ENCODE measurements at places on chromosomes 2 and 18. TPM values are rescaled to one million over a fixed set of nuclear protein-coding genes. Genes with fewer than 3 reads are reported as not detected.

DNA sequence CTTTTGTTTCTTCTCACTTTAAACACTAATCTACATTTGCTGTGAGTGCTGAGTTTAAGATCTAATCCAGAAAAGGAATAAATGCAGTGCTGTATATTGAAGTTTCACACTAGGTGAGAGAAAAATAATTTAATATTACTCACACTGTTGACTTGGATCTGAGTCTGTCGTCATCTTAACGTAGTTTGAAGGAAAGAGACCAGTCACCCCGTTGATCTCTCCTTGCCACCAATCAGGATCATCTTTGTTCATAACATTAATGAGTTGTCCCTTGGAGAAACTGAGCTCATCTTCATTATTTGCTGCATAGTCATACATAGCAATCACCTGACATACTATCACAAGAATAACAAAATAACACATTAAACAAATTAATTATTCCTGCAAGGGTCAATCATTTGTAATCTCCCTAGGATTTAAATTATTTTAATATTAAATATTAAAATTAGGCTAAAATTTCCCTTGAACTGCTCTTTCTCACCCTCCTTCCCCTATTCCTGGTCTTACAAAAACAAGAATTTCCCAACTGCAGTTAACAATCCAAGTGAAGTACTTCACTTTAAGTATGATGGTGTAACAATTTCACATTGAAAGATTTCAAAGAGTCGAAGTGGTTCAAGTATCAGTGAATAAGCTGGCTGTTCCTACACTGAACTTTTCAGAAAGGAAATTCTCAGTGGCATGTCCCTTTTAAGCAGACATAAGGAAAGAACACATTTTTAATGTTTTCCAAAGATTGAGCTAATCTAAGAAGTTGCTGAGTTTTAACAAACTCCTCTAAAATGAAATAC, 71.3 kb downstream of the FAM228A start:
- no peaks in the 10 kb centered on the region for H3K27me3 ChIP-seq
- peaks cover 4% of the 10 kb centered on the region for H3K36me3 ChIP-seq
- no peak overlapping the region for H3K27ac ChIP-seq
- H3K4me1 ChIP-seq: no peaks in the 10 kb centered on the region
- no peak overlapping the region for H3K4me3 ChIP-seq

DNA sequence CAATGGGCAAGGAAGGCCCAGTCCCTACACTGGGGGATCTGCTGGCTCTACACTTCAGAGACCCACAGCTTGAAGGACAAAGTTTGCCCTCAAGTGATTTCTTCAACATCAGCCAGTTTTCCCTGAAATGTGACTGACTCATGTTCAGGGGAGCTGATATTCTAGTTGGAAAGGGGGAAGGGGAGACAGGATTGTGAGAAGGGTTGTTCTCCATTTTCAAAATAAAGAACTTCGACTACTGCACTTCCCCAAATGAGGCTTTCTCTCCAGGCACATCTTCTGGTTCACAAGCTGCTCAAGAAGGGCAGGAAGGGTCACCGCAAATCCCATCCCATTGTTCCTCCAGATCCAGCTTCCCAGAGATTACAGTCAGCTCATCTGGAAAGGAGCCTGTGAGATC, 117.6 kb downstream of the BCL2L11 start:
- H3K4me3 ChIP-seq: no peak overlapping the region
- H3K27ac ChIP-seq: no peak overlapping the region
- no peaks in the 10 kb centered on the region for H3K27me3 ChIP-seq
- no peak for DNase-seq

- no peaks in the 10 kb centered on the region for H3K4me1 ChIP-seq
- H3K36me3 ChIP-seq: peaks cover 3% of the 10 kb centered on the region
- H3K4me3 ChIP-seq: no peak overlapping the region
Measured at GRCh38 chr2:185835974-185836373, 97.4 kb downstream of the FSIP2 start.

DNA sequence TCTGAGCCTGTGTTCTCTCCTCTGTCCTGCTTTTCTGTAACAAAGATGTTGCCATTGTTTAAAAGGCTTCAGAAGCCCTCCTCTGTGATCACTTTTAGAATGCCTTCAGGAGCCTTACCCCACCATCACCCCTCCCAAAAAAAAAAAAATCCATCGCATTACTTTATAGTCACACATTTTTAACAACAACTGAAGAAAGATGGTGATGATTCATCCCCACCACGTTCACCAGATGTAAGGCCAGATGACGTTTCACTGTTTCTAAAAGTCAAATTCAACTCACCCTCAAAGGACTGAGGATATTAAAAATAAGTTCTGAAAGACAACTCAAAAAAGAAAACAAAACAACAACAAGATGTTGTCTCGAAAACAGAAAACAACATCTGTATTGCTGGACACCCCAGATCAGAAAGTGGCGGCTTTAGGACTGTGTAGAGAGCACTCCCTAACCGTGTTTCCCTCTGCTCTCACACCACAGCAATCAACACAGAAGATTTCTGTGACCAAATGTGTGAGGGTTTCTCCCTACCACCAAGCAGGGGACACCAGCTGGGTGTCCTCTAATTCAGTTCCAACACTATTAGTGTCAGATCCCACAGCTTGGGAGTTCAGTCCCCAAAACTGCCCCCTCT, 61.9 kb upstream of the CREB1 start:
- no peaks in the 10 kb centered on the region for H3K36me3 ChIP-seq
- no peak for DNase-seq
- H3K27ac ChIP-seq: no peak overlapping the region
- H3K4me3 ChIP-seq: no peak overlapping the region
- peaks cover 32% of the 10 kb centered on the region for H3K4me1 ChIP-seq
- no peaks in the 10 kb centered on the region for H3K27me3 ChIP-seq

DNA sequence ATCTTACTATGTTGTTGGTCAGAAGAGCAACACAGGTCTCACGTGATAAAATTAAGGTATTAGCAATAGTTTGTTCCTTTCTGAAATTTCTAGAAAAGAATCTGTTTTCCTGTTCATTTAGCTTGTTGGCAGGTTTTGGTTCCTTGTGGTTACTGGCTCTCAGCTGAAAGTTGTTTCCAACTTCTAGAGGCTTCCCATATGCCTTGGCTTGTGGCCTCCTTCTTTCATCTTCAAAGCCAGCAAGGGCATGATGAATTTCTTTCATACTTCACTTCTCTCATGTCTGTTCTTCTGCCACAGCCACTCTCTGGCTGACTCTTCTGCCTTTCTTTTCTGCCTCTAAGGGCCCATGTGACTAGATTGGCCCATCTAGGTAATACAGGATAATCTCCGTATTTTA, 193.7 kb downstream of the TRIB2 start:
- H3K4me1 ChIP-seq: no peaks in the 10 kb centered on the region
- H3K36me3 ChIP-seq: no peaks in the 10 kb centered on the region
- H3K4me3 ChIP-seq: no peak overlapping the region
- H3K27ac ChIP-seq: no peak overlapping the region

DNA sequence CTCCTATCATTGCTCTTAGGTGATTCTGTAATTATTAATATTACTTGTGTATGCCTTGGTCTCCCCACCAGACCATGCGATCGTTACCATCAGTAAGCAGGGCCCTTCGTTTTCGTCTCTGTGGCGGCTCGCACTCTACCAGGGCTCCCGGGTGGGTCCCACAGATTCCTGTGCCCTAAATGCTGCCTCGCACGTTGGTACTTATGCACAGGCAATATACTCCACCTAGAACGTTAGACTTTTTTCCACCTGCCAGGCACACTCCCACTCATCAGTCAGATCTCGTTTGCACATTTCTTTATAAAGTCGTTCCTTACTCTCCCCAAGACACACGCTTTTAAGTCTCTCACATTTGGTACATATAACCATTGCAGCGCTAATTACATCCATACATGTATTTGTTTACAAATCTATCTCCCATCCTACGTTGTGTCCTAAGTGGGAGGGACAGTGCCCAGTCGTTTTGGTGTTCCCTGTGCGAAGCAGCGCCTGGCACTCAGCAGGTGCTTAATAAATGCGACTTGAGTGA, 901 bp downstream of the FEZ2 start:
- DNase-seq: no peak

GRCh38 chr18:47975701-47976100, 45.2 kb upstream of the SMAD2 start:
- H3K27ac ChIP-seq: no peak overlapping the region
- H3K4me3 ChIP-seq: no peak overlapping the region
- no peaks in the 10 kb centered on the region for H3K36me3 ChIP-seq
- H3K4me1 ChIP-seq: peaks cover 14% of the 10 kb centered on the region
- DNase-seq: no peak
- H3K27me3 ChIP-seq: no peaks in the 10 kb centered on the region

GRCh38 chr2:230912046-230912445, 13.0 kb downstream of the GPR55 start:
- no peak overlapping the region for H3K27ac ChIP-seq
- H3K4me1 ChIP-seq: peaks cover 8% of the 10 kb centered on the region
- no peak for DNase-seq
- peaks cover 9% of the 10 kb centered on the region for H3K27me3 ChIP-seq
- H3K4me3 ChIP-seq: no peak overlapping the region
- no peaks in the 10 kb centered on the region for H3K36me3 ChIP-seq

DNA sequence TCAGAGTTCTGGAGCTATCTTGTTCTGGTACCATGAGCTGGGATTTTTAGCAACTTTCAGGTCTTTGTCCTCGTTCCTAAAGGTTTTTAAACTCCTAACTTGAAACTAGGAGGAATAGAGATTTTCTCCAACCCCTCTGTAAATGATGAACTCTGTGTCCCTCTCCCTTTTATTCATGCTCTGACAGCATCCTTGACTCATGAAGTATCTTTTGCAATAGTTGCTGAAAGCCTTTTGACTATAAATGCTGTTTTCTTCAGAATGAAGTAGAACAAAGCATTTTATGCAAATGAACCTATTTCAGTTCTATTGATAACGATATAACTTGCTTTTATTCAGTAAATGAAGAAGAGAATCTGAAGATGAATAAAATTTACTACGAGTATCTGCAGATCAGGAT, 17.0 kb upstream of the MAPRE2 start:
- no peaks in the 10 kb centered on the region for H3K36me3 ChIP-seq
- H3K4me3 ChIP-seq: no peak overlapping the region
- no peak overlapping the region for H3K27ac ChIP-seq
- H3K4me1 ChIP-seq: no peaks in the 10 kb centered on the region
- no peak for DNase-seq

Gene SLC4A5
- 6.4 TPM for total RNA-seq

Gene HNMT
- total RNA-seq: 11.6 TPM

Gene RNF125
- total RNA-seq: 1.8 TPM

Gene NEU2
- 0.33 TPM for total RNA-seq

Measured in type B pancreatic cell (in vitro differentiated cells).